Stimulated activated CD4-positive, alpha-beta T cell treated with anti-CD3 and anti-CD28 coated beads, Interleukin-2, amount 100 ng/mL, for 48 hours (primary cell): ENCODE measurements at places on chromosomes 16 and 17.

DNA sequence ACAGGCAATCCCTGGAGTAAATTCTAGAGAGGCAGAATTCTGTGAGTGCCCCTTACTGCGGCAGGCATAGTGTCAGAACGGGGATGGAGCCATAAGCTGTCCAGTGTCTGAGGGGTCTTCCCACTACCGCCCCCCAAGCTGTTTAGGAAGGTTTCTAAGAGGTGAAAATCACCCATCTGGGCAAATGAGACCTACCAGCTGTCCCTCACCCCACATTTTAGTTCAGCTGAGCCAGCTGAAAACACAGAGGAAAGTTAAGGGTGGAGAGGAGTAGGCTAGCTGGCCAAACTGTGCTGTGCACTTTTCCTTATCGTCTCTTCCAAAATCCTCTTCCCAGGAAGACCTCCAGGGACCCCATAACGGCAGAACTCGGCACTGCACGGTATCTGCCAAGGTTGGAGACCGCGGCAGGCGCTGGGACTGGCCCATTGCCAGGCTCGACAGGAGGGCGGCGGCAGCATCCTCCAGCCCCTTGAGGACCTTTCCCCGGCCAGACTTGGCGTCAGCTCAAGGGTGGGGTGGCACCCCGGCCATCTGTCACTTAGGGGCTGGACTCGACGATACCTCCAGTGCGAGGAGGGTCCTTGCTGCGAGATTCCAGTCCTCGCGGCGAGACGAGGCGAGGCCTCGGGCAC is 955 bp downstream of the ACLY start:
- DNase-seq = peak; percentile 37

GRCh38 chr16:49782405-49782804 is 73.5 kb downstream of the ZNF423 start:
- no peak for DNase-seq

DNA sequence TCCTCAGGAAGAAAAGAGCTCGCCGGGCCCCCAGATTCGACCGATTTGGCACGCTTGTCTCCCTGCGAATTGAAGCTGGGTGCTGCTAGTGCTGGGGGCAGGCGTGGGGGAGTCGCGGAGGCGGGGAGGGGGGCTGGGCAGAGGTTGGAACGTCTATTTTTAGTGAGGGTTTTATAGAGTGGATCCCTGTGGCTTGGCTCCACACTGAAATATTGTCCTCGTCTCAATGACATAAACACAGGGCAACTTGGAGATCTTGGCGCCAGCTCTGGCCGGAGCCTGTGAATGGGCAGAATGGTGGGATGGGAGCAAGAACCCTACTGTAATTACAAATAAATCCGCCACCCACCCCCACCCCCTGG is 15.7 kb upstream of the NOG start:
- DNase-seq = no peak

DNA sequence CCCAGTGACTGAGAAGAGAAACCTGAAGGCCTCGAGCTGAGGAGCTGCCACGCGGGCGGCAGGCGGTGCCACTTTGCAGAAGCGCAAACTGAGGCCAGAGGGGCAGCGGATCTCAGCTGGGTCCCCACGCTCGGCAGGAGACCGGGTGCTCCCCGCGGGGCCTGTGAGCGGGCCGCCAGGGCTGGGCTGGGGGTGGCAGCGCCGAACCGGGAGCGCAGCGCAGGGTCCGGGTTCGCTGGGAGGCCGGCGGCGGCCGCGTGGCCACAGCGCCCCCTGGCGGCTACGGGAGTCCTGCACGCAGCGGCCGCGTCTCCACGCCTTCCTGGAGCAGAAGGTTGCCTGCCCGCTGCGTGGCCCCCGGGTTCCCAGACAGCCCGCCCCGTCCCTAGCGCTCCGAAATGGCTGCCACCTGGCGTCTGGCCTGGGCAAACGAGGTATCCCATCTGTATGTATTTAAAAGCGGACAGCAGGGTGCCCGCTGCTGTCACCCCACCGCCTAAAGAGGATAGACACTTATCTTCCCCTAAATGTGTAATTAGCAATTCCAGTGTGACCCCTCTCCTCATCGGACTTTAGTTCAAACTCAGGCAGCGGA is 96.1 kb upstream of the CDH5 start:
- peak; percentile 74 for DNase-seq

- DNase-seq = no peak
Measured at GRCh38 chr16:1610899-1611632, 806 bp downstream of the IFT140 start.

- no peak for DNase-seq
Measured at GRCh38 chr17:61205931-61206330, 193.7 kb upstream of the TBX2 start.

DNA sequence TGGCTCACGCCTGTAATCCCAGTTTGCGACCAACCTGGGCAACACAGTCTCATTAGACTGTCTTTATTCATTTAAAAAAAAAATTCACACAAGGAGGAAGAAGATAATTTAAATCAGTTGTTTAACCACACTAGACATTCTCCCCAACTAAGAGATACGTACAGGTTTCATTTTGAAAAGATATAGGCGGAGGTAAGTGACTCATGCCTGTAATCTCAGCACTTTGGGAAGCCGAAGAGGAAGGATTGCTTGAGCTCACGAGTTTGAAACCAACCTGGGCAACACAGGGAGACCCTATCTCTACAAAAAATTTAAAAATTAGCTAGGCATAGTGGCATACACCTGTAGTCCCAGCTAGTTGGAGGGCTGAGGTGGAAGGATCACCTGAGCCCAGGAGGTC is 5.3 kb downstream of the CMTM4 start:
- no peak for DNase-seq

GRCh38 chr16:84531671-84532111 is 27.2 kb upstream of the MEAK7 start:
- no peak for DNase-seq

- DNase-seq = no peak
Measured at GRCh38 chr16:60329108-60329507, 1595.0 kb upstream of the GOT2 start.

DNA sequence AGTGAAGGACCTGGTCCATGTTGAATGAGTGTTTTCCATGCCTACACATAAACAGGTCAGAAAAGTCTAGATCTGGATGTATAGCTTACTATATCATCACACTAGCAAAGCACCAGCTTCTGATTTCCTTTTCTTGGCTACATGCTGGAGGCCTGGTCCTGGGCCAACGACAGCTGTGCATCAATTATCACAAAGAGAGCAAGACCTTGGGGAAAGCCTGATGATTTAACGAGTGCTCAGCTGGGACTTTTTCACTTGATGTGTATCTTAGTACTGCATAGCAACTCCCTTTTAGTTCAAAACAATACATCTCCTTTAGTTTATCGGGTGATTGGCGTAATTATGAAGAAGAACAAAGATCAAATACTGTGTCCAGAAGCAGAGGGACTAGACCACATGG is 358.2 kb downstream of the KIF2B start:
- DNase-seq = no peak

DNA sequence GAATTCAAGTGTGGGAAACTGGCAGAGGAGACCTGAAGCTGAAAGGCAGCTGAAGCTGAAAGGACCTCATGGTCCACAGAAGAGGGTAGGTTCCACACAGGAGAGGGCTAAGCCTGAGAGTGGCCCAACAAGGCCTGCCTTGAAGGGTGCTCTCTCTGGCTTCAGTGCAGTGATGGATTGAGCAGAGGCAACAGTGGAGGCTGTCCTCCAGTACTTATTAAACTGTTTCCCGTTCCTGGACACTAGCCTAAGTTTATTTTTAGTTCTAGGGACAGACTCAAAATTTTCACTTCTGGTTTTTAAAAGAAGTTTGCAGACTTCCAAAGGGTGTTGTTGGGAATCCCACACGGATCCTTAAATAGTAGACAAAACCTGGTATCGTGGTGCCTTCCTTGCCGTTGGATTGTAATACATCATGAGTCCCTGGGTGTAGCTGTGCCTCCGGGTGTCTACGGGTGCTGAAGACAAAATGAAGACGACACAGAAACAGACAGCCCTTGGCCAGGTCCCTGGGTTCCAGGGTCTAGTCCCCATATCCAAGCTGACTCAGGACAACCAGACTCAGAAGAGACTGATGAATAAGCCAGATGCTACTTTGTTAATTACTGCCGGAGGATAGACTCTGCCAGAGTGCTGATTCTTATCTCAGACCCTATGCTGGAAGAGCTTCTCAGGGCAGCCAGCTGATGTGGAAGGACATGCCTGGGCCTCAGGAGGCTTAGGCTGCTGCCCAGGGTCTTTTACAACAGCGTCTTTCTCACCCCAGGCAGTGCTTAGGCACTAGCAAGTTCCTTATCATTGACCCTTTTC is 7.1 kb upstream of the CMTM4 start:
- no peak for DNase-seq

- peak; percentile 52 for DNase-seq
Measured at GRCh38 chr17:50361561-50362480, 11.2 kb downstream of the MRPL27 start.

GRCh38 chr16:89986600-89986999 is 32.7 kb downstream of the DBNDD1 start:
- DNase-seq = no peak

- no peak for DNase-seq
Measured at GRCh38 chr16:23859713-23860269, 24.0 kb downstream of the PRKCB start.

- no peak for DNase-seq
Measured at GRCh38 chr16:1470481-1471251, 4.2 kb downstream of the CLCN7 start.
